GM12864 (cell line): ENCODE measurements at places on chromosomes 7 and 10.

DNA sequence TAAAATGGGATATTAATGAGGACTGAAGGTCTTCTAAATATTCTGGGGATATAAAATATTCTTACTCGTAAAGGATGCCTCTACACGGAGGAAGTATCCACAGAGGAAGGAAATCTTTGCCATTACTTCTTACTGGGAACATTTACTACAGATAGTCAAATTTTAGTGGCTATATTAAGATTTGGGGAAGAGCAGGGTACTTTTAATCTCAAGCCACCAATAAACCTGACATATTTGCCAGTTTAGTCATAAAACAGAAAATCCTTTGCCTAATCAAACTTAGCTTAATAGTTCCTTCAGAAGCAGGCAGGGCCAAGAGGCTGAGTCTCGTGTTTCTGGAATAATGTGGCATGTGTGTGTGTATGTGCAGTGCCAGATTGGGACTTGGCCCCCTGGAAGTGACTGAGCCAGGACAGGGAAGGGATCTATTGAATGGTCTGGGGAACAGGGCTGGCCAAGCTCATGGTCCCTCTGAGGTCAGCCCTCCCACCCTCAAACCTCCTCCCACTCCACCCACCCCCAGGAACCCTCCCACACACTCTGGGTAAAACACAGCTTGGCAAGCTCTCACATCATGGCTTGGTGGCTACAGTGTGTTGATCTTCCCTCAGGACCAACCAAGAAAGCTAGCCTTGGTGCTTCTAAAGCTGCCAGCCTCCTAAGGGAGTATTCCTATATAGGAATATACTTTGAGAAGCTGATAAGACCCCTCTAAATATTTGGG lies 1.6 kb upstream of the PIK3CG start:
- DNase-seq = no peak

- DNase-seq = no peak
Measured at GRCh38 chr7:68969571-68969970, 628.7 kb upstream of the AUTS2 start.

DNA sequence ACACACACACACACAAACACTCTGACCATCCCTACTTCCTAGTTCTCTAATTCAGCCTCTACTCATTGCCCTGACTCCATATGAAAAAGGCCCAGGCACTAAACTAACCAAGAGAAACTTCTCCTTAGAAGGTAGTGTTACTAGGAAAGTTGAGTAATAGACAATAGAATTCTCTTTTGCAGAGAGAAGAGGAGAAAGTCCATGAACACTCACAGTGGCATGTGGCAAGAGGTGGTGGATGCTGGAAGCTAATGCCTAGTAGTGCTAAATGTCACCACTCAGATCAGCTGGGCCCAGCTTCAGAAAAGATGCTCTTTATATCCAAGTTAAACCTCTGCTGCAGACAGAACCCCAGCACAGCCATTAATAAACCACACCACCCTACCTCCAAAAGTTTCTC lies 58.2 kb downstream of the SORBS1 start:
- no peak for DNase-seq

GRCh38 chr7:79241288-79242060 lies 212.0 kb downstream of the MAGI2 start:
- no peak for DNase-seq

DNA sequence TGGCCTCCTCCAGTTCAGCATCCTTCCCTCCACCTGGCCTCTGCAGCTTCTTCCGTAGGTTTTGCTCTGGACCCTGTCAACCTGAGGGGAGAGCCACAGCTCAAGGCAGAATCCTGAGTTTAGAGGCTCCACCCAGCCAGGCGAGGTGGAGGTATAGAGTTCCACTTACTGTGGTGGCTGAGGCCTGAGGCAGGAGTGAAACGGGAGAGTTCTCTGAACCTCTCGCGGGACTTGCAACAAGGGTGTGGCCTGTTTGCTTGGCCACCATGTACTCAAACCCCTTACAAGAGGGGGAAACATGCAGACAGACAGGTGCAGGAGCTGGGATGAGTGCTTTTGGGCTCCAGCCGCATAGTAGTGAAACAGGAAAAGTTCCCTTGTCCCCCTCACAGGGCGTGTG lies 154.0 kb upstream of the C7orf33 start:
- DNase-seq = no peak

DNA sequence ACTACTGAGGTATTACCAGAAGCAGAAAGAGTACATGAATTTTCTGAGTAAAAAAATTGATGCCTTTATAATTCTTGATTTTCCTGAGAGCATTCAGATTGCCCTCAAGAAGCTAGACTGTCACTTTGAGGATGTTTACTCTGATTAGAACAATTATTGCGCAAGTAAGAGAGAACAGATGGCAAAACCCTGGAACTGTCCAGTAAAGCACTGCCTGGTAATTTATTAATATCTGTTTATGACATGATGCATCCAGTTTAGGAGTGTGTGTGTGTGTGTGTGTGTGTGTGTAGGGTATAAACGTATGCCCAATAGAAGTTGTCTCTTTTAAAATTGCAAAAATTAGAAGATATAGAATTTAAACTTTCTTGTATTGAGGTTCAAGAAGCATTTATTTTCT lies 379.7 kb downstream of the PHTF2 start:
- no peak for DNase-seq

- no peak for DNase-seq
Measured at GRCh38 chr10:52472406-52473146, 158.5 kb downstream of the DKK1 start.

DNA sequence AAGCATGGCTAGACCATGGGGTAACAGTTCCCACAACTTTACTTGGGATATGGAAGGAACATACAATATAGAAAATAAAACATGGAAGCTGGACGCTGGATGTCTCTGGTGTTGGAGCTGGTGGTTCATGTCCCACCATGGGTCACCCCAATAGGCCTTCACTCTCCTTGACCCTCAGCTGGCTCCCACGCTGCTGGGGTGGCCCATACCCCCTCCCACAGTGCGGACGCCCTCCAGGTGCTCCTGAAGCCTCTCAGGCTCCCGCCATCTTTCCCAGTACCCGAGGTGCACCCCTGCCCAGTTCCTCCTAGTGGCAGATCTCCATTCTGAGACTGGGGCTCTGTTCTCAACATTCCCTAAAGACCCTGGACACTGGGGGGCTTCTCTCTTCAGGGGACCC lies 5.8 kb upstream of the CPA1 start:
- DNase-seq = no peak

DNA sequence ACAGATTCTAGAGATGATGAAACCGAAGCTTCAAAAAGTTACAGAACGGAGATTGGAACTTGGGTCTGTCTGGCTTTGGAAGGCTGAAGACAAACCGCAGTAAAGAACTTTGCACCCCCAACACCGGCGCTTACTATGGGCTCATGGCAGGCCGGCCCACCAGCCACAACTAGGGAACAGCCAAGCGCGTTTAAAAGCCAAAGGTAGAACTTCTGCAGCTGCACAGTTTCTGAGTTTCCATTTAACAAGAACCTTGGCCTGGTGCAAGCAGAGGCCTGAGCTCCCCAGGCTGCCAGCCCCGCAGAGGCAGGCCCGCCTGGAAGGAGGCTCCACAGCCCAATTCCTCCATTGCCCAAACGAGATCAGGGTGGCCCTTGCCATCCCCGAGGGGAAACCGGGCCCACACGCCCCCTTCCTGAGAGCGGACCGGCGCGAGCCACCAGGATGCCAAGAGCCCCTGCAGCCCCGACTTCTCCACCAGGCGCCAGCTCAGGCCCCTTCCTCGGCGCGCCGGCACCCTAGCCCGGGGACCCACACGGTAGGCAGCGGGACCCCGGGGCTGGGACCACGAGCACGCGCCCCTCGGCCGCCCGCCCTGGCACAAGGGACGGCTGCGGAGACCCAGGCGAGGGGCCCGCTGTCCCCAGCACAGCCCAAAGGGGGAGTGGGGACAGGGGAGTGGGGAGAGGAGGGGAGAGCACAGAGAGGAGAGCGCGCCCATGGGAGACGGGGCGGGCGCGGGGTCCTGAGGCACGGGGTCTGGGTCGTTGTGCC lies 566 bp downstream of the MAD1L1 start:
- no peak for DNase-seq
